ENCODE measurements at places on chromosomes 12 and 14.

- no peak for DNase-seq
These were observed 251.6 kb downstream of the SLC15A4 start for GRCh38 chr12:128571906-128572810.

DNA sequence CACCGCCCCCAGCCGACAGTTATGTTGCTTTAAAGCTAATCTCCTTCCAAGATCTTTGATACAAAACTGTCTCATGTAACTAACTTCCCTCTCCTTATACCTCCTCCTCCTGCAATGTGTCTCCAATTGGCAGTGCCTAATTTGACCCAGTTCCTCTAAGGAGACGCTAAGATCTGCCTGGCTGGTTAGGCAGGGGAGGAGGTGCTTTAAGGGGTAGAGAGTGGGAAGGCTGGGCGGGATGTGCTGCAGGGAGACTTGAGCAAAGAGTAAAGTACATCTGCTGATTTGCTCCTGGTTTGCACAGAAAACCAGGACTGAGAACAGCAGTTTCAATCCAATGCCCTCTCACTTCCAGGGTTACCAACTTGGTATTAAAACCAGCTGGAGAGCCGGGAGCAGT, 7.4 kb upstream of the IKZF4 start:
- DNase-seq = peak; percentile 17

DNA sequence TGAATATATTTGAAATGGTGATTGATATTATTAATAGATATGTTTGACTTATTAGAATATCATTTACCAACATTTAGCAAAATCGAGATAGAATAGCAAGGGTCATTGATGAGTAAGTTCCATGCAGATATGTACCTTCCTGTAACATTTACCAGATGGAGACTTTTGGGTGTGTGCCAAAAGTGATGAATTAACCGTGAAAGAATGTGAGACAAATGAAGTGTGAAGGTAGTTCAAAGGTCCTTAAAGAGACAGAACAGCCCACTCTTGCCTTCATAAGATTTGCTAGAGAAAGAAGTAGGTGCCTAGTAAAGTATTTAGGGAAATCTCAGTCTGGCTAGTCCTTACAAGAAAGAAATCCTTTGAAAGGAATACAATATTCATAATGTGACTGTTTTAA, 45.5 kb downstream of the FGD4 start:
- no peak for DNase-seq

DNA sequence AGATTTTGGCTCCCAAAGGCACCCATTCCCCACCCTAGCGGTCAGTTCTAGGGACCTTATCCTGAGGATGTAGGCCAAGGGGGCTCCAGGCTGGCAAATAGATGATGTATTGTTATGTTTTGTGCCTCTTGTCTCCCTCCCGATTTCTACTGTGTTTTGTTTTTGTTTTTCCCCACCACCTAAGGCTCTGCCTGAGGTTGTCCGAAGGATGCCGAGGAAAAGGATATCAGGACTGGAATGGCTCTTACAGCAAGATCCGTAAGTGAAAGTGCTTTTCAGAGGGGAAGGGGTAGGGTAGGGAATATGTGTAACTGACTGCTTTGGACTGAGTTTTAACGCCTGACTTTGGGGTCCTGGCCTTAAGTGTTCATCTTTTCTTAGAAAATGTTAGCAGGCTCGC, 6.6 kb downstream of the FOXG1 start:
- DNase-seq = no peak

- DNase-seq = peak; percentile 24
These were observed 136.5 kb upstream of the CCND2 start for GRCh38 chr12:4137015-4137414.

DNA sequence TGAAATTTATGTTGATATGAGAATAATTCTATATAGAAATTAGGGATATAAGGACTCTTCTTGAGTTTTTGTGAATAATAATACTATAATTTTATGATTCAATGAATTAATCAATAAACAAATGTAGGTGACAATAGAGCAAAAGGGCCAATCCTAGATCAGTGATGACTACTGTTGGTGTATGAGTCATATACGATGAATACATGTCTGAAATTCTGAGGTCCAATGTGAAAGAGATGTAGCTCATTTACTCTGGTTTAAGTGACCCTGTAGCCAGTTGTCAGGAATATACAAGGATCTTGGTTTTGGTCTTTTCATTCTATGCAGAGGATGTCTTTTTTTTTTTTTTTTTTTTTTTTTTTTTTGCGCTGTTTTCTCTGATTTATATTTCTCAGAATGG, 72.1 kb upstream of the RTL1 start:
- no peak for DNase-seq

GRCh38 chr12:113844495-113845210, 121.5 kb downstream of the RBM19 start:
- DNase-seq = no peak

DNA sequence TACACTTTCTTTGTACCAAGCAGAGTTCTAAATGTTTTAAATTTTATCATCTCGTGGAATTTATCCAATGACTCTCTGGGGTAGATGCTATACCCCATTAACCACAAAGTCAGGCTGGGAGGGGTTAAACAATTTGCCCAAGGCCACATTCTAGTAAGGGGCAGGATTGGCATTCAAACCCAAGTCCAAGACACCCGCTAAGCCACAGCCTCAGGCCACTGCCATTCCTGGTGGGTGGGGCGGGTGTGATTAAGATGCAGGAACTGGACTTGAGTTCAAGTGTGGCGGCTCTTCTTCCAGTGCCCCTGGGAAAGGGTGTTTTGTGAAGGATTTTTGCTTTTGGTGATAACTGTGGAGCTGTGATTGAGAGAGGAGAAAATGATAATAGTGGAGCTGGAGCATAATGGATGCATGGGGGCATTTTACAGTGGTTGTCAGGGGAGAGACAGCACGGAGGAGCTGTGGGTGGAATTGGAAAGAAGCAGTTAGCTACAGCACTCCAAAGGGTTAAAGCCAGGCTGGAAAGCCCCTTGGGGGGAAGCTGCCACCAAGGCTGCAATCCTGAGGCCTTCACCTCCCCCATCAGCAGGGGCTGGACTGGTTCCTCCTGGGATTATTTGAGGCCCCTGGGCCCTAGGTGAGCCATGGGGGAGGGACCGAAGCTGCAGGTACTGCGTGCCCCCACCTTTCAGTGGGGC, 1.0 kb upstream of the VRTN start:
- no peak for DNase-seq

GRCh38 chr14:23646648-23647549, 10.7 kb downstream of the DHRS2 start:
- no peak for DNase-seq

- no peak for DNase-seq
These were observed 201.3 kb upstream of the OR4E1 start for GRCh38 chr14:21874946-21875345.
